ENCODE measurements at places on chromosomes 7 and 10.

GRCh38 chr10:117723343-117723742, 180.8 kb downstream of the EMX2 start:
- no peak for DNase-seq

GRCh38 chr7:26293569-26294308, 2.1 kb downstream of the SNX10 start:
- peak; percentile 72 for DNase-seq

DNA sequence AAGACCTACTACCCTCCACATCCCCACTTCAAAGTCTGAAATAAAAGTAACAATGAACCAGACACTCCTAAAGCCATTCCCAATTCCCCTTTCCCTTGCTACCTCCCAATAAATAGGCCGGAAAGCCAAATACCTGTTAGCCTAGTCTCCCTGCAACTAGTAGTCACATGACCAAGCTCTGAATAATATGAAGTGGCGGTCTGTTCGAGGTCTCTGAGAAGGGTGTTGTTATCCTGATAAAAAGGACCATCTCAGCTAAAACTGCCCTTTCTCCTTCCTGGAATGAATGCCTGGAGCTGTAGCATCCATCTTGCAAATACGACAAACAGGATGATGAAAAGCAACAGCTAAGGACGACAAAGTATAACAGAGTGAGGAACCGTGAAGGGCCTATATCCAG, 6.0 kb downstream of the KIF5B start:
- DNase-seq, result no peak

- DNase-seq, result no peak
These were observed 122.9 kb upstream of the BET1 start for GRCh38 chr7:94127026-94127425.

GRCh38 chr10:98244586-98244985, 23.4 kb downstream of the LOXL4 start:
- no peak for DNase-seq

- no peak for DNase-seq
These were observed 84.6 kb downstream of the MACC1 start for GRCh38 chr7:20132585-20132984.

DNA sequence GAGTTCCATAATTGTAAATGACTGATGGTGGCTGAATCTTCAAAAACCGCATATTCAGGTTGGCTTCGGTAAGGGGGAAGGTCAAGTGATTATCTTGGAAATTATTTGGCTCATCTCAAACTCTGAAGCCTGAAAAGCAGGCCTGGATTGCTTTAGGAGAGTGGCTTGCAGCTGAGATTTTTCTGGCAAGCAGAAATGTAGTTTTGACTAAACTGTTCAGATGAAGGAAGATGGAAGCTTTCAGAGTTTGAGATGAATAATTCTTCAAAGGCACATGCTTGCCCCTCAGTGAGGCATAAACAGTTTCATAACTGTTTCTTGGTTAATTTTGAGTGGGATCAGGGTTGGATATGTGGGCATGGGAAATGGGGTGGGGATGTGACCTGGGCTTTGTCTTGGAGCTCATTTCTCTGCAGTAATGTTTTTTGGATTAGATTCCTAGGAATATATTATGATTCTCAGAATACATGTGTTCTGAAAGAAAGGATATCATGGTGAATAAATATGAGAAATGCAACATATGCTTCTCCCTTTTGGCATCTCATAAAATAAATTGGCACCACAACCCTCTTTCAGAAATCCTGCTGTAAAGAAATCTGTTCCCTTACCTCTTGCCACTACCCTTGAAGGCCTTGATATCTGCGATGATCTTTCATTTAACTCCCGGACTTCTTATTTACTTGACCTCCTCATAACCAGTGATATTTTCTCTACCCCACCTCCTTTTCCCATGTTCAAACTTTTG, 469.2 kb downstream of the ADRA2A start:
- no peak for DNase-seq

- DNase-seq, result no peak
These were observed 77.1 kb downstream of the GRID1 start for GRCh38 chr10:86289577-86289868.

DNA sequence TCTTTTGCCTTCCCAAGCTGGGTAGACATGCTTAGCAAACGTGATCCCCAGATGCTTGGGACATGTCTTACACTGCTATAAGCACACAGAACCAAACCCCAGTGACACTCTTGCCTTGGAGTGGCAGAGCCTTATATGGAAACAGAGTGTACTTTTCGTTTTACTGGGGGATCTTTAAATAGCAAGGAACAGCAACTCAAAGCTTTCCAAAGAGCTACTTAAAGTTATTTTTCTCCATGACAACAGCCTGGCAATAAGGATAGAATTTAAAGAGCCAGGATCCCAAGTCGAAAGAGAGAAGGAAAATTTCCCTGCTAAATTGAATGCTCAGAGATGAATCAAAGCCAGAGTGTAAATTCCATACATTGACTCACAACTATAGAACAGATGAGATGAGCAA, 67.8 kb downstream of the ZNF365 start:
- DNase-seq, result no peak

DNA sequence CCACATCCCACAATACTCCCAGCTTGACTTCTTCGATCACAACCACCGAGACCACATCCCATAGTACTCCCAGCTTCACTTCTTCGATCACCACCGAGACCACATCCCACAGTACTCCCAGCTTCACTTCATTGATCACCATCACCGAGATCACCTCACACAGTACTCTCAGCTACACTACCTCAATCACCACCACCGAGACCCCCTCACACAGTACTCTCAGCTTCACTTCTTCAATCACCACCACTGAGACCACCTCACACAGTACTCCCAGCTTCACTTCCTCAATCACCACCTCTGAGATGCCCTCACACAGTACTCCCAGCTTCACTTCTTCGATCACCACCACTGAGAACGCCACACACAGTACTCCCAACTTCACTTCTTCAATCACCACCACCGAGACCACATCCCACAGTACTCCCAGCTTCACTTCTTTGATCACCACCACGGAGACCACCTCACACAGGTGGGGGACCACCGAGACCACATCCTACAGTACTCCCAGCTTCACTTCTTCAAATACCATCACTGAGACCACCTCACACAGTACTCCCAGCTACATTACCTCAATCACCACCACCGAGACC, 8.6 kb downstream of the MUC3A start:
- DNase-seq, result no peak

DNA sequence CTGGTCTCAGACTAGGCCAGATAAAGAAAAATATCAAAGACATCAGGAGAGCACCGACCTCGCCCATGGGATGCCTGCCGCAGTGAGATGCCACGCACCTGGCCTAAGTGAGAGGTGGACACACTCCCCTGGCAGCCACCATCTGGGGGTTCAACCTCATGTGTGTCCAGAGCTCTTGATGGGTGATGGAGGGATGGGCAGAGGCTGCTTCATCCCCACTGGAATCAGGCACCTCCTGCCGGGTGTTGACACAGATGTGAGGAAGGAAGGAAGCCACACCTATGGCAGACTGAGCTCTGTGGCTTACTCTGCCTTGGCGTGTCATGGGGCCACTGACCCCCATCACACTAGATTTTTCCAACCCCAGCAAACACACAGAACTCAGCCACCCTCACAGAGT, 11.4 kb downstream of the ZNF488 start:
- no peak for DNase-seq

DNA sequence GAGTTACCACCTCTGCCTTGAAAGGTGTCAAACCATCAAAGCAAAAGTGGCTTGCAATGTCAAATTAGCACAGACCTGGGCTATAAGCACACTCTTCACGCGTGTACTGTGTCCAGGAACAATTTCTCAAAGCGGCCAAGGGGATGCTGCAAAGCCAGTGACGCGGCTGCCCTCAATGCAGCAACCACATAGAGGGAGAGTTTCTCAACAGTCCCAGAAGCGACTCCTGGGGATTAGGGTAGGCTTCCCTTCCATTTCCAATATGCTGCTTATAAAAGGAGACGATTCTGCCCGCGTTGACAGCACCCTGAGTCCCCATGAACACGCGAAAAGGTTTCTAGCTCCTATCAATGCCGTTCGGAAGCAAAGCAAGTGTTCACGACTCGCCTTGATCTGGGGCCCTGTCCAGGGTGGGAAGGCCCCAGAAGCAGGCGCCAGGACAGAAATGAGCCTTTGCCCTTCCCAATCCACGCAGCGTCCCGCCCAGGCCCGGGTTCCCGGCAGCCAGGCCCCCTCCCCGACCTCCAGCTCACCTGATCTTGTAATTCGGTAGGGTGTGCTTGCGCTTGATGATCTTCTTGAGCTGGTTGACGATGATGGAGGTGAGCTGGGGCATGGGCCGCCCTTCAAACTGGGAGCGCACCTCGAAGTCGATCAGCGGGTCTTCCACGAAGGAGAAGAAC, 1.3 kb downstream of the PDZD8 start:
- peak; percentile 35 for DNase-seq

DNA sequence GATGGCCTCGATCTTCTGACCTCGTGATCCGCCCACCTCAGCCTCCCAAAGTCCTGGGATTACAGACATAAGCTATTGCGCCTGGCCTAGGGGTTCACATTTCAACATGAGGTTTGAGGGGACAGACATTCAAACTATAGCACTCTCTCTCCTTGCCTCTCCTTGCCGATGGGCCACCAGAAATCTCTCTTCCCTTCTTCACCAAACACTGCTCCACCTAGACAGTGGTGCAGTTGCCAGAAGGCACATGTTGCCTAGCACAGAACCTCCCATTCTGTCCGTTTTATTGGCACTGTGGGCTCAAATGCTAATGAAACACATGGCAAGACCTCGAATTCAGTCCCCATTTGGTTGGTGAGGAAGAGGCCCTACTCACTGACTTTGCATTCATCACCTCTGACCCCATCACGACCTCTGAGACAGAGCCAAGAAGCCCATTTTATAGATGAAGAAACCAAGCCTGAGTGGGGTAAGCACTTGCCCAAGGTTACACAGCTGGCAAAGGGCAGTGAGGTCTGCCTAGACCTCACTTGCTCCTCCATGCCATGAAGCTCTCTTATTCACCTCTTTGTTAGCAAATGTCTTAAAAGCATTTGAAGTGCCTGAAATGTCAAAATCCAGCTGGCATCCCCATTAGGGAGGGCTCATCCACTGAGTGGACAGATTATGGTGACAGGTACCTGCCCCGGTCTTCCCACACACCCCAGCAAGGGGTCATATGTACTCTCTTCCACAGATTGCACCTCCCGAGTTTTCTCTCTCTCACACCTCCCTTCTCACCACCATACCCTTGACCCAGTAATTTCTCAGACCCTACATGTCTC, 34.0 kb downstream of the GPRIN2 start:
- no peak for DNase-seq

DNA sequence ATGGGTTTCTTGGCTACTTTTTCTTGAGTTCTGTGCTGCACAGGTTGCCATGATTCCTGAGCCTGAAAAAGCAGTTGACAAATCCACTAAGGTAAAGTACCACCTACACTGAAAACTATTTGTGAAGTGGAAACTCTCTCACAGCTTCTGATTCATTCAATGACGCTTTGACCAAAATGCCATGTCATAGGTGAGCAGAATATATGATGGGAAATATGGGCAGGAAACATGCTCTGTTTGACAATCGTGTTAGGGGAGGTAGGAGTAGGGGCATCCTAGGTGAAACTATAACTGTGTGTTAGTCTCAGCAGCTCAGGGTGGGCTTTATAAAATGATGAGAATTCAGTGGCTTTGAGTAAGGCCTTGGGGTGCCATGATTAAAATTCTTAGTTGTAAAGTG, 69.6 kb upstream of the ELMO1 start:
- DNase-seq, result no peak

DNA sequence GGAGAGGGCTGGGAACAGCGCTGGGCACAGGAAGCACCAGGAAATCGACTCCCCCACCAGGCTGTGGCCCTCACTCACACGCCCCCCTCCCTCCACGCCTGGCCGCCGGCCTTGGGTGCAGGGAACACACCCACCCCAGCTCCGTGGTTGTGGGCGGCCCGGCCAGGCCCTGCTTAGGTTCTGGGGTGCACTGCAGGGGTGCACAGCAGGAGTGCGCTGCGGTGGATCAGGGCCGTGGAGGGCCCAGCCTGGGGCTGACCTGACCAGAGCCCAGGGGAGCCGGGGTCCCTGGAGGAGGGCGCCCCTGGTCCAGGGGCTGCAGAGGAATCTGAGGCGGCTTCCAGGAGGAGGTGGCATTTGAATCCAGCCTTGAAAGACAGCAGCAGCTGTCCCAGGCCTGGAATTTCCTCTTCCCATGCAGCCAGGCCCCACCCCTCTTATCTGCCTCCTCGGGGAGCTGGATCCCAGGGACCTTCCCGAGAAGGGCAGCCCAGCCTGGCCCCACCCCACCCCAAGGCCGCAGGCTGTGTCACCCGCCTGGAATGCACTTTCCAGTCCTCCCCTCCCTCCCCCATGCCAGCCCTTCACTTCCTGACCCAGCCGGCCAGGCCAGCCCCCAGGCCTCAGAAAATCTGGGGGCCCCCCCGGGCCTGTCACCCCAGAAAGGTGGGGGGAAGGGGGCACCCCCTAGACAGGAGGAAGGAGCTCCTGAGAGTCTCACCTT, 18.4 kb upstream of the PDGFA start:
- no peak for DNase-seq

- DNase-seq, result no peak
These were observed 6.7 kb upstream of the TPST1 start for GRCh38 chr7:66198469-66198868.

DNA sequence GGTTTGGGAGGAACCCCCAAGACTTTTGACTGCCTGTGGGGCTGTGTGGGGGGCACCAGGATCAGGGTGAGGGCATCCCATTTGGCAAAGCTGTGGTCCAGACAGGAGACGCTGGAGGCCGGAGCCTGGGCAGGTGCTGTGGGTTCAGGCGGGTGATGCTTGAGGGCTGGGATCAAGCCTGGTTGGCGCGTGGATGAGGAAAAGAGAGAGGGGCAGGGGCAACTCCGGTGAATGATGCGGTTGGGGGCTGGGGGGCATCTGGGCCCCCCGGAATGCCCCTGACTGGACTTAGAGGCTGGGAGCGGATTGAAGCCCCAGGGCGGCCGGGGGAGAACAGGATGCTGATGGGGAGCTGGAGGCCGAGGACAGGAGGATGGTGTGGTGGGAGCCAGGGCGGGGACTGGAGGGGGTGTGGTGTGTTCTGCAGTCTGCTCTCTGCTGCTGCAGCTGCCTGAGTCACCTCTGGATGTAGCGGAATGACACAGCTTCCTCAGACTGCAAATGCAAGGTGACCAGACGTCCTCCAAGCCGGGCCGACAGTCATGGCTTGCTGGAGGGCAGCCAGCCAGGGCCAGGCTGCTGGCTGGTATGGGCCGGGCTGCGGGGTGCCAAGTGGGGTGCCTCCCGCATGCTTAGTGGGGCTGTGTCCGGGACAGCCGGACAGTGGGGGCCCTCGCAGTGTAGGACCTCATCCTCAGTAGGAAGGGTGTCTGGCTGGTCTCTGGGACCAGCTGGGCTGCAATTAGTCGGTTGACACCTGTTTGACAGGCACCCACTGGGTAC, 3.2 kb downstream of the MAFK start:
- DNase-seq, result peak; percentile 53
